CD4-positive, alpha-beta T cell treated with Interleukin-17A for 4 hours (primary cell): ENCODE measurements at places on chromosomes 5 and 9.

DNA sequence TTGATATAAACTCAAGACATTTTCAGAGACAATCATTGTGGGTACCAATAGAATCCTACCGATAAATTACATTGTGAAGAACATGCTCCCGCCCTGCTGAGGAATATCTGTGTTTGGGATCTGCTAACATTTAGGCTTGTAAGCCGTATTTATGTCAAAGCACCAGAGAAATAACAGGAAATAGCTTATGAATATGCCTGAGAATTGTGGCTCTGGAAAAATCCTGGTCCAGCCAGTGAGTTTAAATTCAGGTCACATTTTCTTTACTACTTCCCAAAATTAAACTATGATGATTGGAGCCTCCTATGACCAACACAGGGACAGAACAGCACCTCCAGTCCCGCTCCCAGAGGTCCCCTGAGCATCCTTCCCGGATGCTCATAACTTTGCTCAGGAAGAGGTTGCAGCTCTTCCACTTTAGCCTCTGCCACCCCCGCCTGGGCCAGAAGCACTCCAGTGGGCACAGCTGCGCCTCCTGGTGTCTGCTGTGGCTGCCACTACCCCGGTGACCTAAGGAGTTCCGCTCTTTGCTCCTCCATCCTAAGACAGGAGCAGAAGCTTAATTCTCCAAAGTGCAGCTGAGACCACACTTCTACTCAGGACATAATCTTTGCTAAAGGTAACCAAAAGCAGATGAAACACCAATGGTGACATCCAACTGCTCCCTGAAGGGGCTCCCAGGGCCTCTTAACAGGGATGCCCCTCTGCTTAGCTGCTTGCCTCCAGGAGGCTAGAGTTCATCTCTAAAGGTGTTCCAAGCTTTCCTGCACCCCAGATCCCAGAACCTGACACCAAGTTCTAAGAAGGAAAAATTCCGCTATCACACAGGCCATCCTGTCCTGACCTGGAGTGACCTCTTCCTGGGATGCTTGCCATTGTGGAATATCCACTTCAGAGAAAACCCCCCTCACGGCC lies 58.8 kb downstream of the SLC1A1 start:
- peak; percentile 12 for DNase-seq

DNA sequence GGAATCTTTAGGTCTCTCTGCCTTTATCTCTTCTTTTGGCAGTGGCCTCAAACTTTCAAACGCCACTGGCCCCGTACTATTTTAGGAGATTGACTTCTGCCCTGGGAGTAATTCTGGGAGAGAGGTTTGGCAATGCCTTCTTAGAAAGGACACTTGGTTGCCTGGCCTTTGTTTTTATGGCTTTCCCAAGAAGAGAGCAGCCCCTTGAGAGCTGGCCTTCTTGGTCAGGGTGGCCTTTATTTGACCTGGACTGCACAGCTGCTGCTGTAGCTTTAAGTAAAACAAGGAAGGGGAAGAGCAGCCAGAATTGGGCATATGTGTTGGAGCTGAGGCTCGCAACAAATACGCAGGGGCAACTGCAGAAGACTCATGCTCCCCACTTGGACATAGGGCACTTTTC lies 60.8 kb downstream of the PTPN3 start:
- DNase-seq: no peak

- no peak for DNase-seq
Observed at GRCh38 chr9:110031511-110032173, 176.3 kb downstream of the C9orf152 start.

GRCh38 chr5:74927336-74927735 lies 61.1 kb upstream of the FAM169A start:
- DNase-seq: no peak

DNA sequence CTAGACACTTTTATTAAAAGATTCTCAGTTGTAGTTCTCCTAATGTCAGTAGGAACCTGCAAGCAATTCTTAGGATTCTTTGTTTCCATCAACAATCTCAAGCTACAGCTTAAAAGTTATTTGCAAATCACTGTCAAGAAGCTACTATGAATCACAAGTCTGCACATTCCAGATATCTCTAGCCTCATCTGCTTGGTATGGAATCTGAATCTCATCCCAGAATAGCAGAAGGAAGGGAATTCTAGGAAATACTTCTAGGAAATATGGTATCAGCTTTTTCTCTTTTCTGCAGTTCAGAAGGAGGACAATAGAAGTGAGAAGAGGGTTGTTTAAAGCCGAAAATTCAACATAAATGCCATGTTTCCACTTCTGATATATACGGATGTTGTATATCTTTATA lies 792.2 kb upstream of the CDH9 start:
- DNase-seq: no peak

DNA sequence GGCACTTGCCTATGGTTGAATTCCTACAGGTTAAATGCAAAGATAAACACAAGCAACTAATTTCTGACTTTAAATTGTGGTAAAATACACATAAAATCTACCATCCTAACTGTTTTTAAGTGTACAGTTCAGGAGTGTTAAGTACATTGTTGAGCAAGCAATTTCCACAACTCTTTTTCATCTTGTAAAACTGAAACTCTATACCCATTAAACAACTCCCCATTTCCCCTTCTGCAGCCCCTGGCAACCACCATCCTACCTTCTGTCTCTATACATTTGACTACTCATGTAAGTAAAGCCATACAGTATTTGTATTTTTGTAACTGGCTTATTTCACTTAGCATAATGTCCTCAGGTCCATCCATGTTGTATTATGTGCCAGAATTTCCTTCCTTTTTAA lies 38.5 kb upstream of the STX17 start:
- DNase-seq: no peak

- no peak for DNase-seq
Observed at GRCh38 chr5:148748702-148749392, 77.6 kb upstream of the ADRB2 start.

DNA sequence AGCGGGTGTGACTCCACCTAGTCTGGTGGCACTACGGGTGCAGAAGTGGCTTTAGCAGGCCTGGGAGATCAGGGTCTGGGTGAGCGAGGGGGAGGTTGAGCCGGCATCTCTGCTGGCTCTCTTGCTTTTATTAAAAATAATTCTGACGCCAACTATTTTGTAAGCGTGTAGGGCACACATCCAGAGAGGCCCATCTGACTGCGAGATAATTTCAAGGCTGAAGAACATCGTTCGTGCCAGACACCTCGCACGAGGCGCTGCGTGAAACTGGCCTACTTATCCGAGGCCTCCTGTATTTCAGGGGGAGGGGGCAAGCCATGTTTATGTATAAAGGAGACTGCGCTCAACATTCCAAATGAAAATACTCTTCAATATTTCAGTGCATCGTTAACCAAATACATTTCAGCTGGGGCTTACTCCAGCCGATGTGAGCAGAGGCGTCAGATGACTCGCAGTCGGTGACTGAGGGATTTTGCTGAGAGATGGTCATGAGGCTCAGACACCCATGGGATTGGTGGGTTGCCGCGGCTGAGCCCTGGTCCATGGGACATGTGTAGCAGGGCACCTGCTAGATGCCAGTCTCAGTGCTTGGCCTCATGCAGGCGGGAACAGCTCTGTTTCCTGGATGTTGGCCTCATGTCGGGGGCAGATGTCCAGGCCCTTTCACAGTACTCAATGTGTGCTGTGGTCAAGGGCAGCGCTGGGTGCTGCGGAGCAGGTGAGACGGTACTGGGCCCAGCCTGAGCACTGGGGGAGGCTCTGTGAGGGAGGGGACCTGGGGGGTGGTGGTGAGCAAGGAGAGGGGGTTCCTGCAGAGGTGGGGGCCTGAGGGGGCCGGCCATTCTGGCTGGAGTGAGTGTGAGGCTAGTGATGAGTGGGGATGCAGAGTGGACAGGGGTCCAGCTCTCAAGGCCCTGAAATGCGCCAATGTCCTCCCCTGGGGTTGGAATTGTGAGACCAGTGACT lies 201.5 kb downstream of the DAB2IP start:
- DNase-seq: no peak

- DNase-seq: no peak
Observed at GRCh38 chr5:57772512-57772911, 289.9 kb upstream of the ACTBL2 start.

DNA sequence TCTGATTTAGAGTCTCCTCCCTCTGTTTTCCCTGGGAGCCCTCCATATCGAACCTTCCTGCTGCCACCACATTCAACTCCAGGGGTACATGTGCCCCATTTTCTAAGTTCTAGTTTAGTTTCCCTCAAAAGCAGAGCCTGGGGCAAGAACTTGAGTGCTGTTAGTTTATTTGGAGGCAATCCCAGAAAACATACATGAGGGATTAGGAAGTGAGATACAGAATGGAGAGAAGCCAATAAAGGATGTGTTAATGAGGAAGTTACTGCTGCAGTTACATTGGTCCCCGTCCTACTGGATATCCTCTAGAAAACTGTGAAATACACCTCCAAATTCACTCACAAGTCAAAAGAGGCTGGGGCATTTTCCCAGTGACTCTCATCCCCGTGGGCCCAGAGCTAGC lies 159.4 kb upstream of the SMARCA2 start:
- no peak for DNase-seq

DNA sequence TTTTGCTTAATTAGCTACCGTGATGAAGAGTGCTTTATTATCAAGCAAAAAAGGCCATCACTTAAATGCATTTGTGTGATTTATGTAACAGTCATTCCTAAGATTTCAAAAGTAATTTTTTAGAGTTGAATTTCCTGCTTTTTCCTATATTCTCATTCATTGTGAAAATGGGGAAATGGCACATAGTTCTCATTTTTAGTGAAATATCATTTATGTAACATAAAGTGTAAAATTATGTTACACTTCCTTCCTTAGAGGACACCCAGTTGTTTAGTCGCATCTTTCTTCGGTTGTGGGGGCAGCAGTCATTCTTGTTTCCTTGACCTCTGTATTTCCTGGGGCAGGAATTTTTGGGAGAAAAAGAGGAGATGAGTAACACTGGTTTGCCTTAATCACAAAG lies 142.8 kb downstream of the MAST4 start:
- DNase-seq: no peak

DNA sequence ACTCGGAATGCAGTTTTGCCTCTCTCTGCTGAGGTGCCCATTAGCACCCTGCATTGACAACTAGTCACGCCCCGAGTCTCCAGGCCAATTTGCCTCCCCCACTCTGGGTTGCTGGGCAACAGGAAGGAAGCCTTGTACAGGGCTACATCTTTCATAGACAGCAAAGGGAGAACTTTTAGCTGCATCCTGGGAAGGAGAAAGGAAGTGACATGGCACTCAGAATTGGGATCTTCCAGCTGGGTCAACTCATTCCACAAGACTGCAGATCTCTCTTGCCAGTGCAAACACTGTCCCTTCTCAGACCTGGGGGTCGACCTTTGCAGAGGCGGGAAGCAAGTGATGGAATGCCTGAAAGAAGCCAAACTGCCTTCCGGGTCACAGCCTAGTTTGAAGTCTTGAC lies 282.0 kb downstream of the SLIT3 start:
- no peak for DNase-seq

GRCh38 chr5:9415566-9415965 lies 130.3 kb downstream of the SEMA5A start:
- no peak for DNase-seq

DNA sequence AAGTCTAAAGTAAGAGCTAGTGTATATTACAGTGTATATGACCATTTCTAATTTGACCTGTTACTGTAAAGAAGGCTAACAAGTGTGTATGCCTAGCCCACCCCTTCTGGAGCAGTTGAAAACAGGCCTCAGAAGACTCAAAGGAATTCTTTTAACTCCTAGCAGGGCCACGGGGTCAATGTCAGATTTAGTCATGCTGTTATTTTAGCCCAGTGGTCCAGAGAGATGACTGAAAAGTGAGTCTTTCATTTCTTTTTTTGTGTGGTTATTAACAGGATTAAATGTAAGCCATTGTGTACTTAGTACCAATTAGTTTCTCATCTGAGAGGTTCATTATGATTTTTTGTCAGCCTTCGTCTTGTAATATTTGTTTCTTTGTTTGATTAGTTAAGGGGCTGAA lies 24.4 kb downstream of the ZCCHC7 start:
- no peak for DNase-seq

DNA sequence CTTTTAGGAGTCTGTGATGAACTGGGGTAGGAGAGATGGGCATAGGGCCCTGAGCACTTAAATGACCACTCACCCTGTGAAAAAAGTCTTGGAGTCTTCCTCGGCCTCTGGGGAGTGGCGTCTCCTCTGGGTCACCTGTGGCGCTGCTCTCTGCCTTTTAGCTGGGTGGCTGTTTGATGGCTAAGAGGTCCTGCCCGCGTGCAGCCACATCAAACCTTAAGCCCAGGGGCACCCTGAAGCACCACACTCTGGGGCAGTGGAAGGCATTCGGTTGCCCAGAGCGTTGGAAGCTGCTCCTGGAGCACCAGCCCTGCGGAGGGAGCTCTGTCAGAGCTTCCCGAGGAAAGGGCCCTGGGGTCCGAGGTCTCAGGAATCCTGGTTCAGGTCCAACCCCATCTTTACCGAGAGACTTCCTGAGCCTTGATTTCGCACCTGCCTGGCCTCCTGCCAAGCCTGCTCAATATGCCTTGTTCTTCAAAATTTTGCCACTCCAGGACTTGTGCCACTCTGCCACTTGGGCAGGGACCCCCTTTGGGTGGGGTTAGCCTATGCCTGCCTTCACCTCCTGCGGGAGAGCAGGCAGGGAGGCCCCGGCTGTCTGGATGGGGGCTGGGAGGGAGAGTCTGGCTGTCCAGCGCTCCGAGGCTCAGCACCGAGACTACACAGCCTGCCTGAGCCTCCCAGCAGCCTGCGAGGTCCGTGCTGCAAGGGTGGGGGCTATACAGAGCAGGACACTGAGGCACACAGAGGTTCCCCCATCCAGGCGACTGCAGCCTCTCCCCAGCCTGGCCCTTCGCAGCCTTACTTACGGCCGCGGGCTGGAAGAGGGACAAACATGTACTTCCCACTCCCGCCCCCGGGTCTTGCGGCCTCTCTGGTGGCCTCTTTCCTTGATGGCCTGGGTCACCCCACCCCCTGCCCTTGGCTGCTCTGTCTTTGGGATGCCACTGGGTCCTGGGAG lies 63.4 kb upstream of the RNU6ATAC start:
- no peak for DNase-seq

DNA sequence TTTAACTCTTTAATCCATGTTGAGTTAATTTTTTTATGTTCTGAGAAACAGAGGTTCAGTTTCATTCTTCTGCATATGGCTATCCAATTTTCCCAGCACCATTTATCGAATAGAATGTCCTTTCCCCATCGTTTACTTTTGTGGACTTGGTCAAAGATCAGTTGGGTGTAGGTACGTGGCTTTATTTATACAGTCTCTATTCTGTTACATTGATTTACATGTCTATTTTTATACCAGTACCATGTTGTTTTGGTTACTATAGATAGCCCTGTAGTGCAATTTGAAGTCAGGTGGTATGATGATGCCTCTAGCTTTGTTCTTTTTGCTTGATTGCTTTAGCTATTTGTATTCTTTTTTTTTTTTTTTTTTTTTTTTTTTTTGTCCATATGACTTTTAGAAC lies 462.0 kb downstream of the HTR1A start:
- no peak for DNase-seq

GRCh38 chr9:82513976-82514735 lies 525.6 kb downstream of the SPATA31D1 start:
- DNase-seq: no peak

GRCh38 chr5:35856765-35857351 lies at the start of gene IL7R:
IL7R (plus strand) TSS chr5:35856891; CDS start chr5:35856978, 87 bp downstream.
- DNase-seq: no peak

GRCh38 chr9:16090907-16091629 lies 538.2 kb downstream of the CCDC171 start:
- no peak for DNase-seq

GRCh38 chr5:57262541-57262940 lies 88.7 kb downstream of the GPBP1 start:
- DNase-seq: no peak
